ENCODE measurements at places on chromosomes 2 and 18.

GRCh38 chr2:54524226-54524991, 68.3 kb downstream of the SPTBN1 start:
- DNase-seq = peak; percentile 80

- no peak for DNase-seq
Observed at GRCh38 chr2:209191139-209191538, 232.7 kb upstream of the MAP2 start.

DNA sequence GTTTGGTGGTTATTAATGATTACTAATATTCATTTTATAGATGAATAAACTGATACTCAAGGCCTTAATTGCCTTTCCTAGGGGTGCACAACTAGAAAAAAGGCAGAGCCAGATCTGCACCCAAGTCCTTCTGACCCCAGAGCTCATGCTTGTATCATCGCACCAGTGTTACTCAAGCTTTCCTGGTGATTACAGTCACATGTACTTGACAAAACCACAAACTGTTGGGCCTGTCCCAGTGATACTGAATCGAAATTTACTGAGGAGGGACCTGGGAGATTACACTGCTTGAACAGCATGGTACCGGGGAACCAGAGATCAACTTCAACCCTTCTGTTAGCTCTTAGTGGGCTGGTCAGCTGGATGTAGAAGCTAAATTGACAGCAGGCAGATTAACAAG, 33.7 kb downstream of the FASTKD2 start:
- DNase-seq = no peak

DNA sequence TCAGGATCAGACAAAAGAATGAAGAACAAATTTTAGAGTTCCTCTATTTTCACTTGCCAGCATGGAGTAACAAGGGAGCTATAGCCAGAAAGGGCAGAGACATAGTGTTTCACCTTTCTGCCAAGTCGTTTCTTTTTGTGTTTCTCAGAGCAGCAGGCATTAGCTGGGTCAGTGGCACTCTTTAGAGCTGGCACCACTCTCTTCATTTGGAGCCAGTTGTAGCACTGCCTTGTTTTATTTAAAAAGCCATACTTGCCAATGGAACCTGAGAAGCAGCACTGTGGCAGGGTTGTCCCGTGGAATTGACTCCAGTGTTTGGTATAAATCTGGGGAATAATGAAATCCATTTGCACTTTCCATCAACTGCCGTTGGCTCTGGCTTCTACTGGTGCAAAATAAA, 64.0 kb downstream of the LRRTM4 start:
- no peak for DNase-seq

- no peak for DNase-seq
Observed at GRCh38 chr2:10333247-10333613, 30.5 kb downstream of the HPCAL1 start.

DNA sequence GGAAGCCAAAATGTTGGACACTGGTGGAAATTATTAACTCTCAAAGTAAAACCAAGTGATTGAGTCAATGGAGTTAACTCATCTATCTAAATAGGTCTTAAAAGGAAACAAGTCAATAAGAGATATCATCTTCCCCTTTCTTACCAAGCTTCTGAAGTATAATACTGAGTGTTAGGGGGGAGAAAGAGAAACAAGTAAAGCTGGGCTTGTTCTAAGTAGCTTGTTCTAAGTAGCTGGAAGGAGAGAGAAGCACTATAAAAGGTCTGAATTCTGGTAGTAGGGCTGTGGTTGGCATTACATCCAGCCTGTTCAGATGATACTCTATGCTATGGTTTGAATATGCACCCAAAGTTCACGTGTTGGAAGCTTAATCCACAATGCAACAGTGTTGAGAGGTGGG, 26.8 kb downstream of the YES1 start:
- DNase-seq = no peak

DNA sequence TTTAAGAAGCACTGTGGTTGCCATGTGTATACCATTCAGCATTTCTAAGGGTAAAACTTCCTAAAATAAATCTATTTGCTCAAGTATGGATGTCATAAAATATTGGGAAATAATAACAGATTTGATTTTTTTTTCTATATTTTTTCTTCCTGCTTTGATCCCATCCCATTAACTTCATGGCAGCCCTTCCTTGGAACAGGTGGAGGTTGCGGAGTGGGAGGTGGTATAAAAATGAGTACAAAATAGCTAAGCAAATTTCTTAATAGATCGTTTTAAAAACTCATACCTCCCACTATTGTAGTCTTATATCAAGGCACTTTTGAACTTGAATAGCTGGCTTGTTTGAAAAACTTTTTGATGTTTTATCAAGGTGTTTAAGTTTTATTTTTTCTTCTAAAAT, 152.1 kb upstream of the KYNU start:
- no peak for DNase-seq

GRCh38 chr18:41936471-41937134, 18.4 kb upstream of the PIK3C3 start:
- DNase-seq = no peak

- no peak for DNase-seq
Observed at GRCh38 chr2:160063879-160064612, 1.6 kb upstream of the PLA2R1 start.

DNA sequence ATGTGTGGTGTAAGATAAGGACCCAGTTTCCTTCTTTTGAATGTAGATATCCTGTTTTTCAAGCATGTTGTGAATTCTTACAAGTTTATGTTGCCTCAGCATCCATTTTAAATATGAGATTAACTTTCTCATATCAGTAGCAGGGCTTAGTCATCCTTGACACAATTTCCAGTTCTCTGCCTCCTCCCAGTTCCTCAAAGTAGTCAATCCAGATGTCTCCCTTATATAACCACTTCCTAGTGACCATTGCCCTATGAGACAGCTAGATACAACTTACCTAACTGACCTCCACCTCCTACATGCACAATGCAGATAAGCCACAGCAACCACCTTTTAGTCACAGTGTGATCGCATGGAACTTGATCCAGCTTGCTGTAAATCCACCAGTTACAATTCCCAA, 269.2 kb upstream of the ZNF521 start:
- DNase-seq = no peak

DNA sequence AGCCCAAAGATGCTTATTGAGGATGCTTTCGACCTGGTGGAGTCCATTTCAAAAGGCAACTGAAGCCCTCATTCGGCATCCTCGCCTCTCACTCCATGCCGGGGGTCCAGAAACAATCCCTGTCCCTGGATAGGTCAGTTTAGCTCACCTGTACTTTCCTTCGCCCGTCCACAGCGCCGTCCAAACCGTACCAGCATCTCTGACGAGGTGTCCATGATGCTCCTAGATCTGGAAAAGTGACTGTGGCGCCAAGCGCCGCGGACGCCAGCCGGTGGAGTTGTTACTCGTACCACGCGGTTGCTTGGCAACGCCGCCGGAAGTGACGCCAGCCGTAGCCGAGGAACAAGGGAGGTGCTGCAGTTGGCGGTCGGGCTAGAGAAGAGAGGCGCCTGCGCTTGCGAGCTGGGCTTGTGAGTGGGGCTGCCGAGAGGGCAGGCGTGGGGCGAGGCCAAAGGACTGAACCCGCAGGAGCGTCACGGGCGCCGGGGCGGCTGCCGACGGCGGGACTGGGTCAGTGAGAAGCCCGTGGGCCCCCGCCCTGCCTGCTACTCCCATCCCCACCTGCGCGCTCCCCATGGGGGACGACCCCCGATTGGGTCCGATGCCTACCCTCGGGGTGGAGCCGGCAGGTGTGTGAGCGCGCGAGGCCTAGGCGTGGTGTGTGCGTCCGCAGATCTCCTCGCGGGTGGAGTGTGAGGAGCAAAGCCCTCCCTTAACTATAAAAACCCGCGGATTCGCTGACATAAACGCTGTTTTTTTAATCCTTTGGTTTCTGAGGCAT, at the start of the genes CFAP210 and PHOSPHO2:
Gene CFAP210 (minus strand): TSS at position 293 of the 781 bp plus-strand sequence. CDS start 78 bp downstream, at position 215.
Gene PHOSPHO2 (plus strand): TSS at position 357 of the 781 bp plus-strand sequence. CDS start 6,503 bp downstream, outside the sequence.
- DNase-seq = peak; percentile 95

DNA sequence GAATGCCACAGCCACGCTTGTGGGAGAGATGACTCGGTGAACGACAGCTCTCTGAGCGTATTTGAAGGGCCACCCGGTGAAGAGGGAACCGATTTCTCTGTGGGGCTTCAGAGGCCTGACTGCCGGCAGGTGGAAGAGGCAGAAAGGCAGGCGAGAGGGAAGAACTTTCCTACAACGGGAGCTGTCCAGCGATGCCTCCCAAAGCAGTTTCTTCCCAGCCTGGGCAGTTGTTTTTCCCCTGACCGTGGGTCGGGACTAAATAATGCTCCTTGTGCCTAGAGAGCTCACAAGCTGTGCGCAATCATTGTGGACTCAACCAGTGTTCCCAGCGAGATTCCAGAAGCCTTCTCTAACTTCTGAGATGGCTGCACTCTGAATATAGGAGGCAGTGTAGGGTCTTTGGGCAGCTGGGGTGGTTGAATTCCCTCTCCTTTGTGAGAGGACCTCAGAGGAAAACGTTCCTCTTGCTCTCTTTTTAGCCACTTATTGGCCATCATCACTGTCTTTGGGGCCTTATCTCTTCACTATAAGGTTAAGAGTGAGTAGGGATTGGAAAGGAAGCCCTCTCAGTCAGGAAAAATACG, 710 bp downstream of the SEC11C start:
- peak; percentile 20 for DNase-seq

DNA sequence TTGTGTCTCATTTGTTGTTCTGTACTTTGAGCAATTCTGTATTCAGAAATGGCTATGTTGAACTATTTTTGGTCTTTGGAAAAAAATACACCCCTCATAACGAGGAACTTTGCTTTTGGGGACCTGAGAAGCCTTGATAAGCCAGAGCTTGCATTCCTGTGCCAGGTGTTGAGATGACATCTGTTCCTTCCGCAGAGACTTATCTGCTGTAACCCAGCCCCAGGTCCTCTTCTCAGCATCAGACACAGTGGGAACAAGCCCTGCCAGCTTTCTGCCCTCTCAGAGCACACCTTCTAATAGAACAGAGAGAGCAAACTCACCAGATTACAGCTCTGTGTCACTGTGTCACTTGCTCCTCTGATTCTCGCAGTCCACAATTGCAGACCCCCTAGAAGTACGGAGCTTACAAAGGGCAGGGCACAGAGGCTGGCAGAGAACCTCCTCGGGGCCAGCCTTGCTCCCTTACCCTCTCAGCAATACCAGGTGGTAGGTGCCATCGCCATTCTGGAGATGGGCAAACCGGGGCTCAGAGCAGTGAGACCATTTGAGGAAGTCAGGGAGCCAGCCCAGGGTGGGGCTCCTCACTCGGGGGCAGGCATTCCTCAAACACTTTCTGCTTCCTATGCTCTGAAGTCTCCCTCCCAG, 97.4 kb downstream of the DDX1 start:
- no peak for DNase-seq

- no peak for DNase-seq
Observed at GRCh38 chr2:183594150-183594549, 469.9 kb downstream of the NUP35 start.

GRCh38 chr2:237431372-237431771, 17.4 kb upstream of the COL6A3 start:
- DNase-seq = peak; percentile 90

GRCh38 chr18:51647346-51647745, 449.9 kb upstream of the MEX3C start:
- no peak for DNase-seq

GRCh38 chr2:194103941-194104659, 1552.9 kb upstream of the SLC39A10 start:
- DNase-seq = peak; percentile 48

DNA sequence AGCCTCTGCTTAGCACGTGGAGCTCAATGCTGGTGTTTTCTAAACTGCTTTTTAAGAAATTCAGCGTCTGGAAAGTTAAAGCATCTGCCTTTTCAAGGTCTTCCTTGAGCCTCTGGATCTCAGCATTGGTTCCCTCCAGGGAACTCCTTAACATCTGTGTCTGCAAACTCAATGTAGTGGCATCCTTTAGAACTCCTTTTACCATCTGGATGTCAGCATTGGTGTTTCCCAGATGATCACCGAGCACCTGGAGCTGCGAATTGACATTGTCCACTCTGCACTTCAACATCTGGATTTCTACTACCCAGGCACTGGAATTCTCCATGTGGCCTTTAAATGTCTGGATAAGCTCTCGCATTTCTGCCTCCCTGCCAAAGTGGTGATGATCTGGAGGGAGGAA, 3.7 kb downstream of the CLEC4F start:
- no peak for DNase-seq

DNA sequence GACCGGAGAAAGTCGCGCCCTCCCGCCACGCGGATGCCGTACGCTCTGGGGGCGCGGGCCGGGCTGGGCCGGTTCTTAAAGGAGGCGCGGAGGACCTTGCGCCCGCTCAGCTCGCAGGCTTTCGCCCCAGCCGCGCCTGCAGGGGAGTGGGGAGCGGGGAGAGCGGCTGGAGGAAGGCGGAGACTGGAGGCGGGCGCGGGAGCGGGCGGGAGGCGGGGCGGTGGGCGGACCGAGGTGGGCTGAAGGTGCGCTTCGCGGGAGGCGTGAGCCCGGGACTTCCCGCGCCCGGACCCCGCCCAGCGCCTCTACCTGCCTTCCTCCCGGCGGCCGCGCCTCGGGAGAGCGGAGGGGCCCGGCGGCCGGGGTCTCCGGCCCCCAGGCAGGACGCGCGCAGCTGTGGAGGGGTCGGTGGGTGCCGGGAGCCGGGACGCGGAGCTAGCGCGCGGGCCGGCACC, at the start of gene ADRA2B:
Gene ADRA2B (minus strand): TSS at position 148 of the 455 bp plus-strand sequence. CDS start 422 bp downstream, outside the sequence.
- peak; percentile 20 for DNase-seq

- no peak for DNase-seq
Observed at GRCh38 chr2:143139835-143140393, 10.7 kb downstream of the ARHGAP15 start.

GRCh38 chr2:149136111-149136510, 97.6 kb downstream of the LYPD6B start:
- no peak for DNase-seq

GRCh38 chr2:80473069-80473468, 168.5 kb upstream of the LRRTM1 start:
- DNase-seq = no peak

- DNase-seq = peak; percentile 58
Observed at GRCh38 chr18:3256693-3257626, 5.0 kb upstream of the MYL12B start.

DNA sequence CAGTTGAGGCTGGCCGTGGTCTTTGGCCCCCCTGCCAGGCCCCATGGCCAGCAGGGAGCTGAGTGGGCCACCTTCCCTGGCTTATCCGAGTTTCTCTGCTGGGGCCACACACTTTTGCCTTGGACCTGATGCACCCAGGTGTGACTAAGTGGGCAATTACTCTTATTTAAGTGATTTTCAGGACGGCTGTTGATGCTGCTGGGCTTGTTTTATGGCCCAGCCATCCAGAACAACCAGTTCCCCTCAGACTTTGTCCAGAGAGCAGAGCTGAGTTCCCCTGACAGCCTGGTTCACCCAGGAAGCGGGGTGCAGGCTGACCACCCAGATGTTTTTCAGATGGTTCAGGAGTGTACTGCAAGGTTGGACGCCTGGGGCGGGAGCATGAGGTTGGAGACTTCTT, 68.8 kb downstream of the GLI2 start:
- no peak for DNase-seq

DNA sequence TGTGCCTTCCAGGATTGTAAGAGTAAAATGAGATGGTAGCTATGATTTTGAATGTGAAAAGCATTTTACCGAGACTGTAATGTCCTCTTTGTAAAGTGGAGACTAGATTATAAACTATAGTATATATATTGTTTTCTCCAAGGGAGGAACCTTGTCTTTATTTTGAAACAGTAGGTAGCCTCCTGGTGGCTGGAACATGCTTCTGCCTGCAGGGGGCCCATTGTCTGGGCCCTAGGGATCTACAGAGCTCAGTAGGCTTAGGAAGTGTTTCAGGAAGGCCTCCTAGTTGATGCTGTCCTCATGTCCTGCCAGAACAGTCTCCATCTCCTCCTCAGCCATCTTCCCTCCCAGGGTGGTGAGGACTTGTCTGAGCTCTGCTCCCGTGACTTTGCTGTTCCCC, 3.0 kb downstream of the PIKFYVE start:
- DNase-seq = no peak

GRCh38 chr2:16645775-16646559, 19.7 kb downstream of the CYRIA start:
- DNase-seq = no peak

- peak; percentile 79 for DNase-seq
Observed at GRCh38 chr2:224142397-224143312, 103.6 kb upstream of the SERPINE2 start.

GRCh38 chr2:218370410-218371063, 11.5 kb upstream of the SLC11A1 start:
- DNase-seq = peak; percentile 39
